ENCODE measurements at places on chromosomes 5 and 9.

GRCh38 chr5:76813982-76814562, 4.8 kb upstream of the F2RL1 start:
- peaks cover 5% of the 10 kb centered on the region for H3K4me1 ChIP-seq
- peaks cover 12% of the 10 kb centered on the region for H3K27me3 ChIP-seq
- no peaks in the 10 kb centered on the region for H3K36me3 ChIP-seq
- no peak overlapping the region for H3K4me3 ChIP-seq
- no peak overlapping the region for H3K27ac ChIP-seq

- H3K4me1 ChIP-seq: no peaks in the 10 kb centered on the region
- no peak for DNase-seq
- H3K27ac ChIP-seq: no peak overlapping the region
These were observed 165.5 kb upstream of the RGS7BP start for GRCh38 chr5:64340293-64340692.

DNA sequence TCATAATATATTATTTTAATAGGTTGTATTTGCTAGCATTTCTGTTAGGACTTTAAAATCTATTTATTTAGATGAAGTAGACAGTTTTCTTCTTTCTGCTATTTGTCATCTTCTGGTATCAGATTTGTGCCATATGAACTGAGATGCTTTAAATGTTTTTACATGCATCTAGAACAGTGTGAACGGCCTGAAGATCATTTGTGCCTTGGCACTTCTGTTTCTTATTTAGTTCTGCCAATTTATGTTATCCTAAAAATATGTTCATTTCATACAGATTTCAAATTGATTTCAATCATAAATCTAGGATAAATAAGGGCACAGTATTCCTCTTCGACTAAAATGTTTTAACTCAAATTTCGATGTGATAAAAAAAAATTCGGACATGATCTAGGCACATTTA, 16.1 kb downstream of the ZBTB34 start:
- DNase-seq: no peak
- H3K27ac ChIP-seq: peak overlapping the region; percentile 29
- peaks cover 15% of the 10 kb centered on the region for H3K36me3 ChIP-seq
- peaks cover 13% of the 10 kb centered on the region for H3K4me1 ChIP-seq
- H3K27me3 ChIP-seq: no peaks in the 10 kb centered on the region

- no peak for DNase-seq
- peaks cover 2% of the 10 kb centered on the region for H3K36me3 ChIP-seq
- H3K27me3 ChIP-seq: peaks cover 3% of the 10 kb centered on the region
These were observed 35.0 kb upstream of the NAA35 start for GRCh38 chr9:85905957-85906356.

DNA sequence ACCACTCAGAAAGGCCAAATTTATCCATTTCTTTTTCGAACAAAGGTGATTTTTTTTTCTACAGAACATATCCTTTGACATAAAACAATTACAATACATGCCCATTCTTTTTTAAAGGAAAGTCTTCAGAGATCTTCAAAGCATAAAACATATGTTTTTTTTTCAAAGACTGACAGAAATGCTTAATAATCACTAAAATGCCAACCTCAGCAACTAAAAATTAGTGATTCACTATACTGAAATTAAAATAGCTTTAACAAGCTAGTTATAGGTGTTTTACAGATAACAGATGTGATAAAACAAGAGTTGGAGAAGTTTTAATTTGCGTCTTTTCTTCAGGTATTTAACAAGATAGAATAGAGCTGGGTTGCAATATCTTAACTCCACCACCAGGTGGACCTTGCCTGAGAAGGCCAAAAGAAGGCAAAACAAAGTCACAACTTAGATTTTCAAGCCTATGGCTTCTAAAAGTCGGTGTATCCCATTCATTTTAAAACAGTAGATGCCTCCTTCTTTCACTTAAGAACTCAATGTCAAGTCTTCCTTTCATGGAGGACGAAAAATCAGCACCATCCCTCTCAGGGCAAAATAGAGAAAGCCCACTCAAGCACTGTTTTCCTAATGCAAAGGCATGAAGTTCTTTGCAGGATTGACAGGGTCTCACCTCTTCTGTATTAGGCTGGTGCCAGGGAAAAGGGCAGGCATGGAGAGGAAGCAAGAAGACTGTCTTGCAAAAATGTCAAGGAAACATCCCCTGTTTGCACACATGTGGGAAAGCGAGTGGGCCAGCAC, 31.1 kb upstream of the CPLX2 start:
- peaks cover 5% of the 10 kb centered on the region for H3K27me3 ChIP-seq
- H3K4me1 ChIP-seq: no peaks in the 10 kb centered on the region
- H3K27ac ChIP-seq: no peak overlapping the region
- no peak for DNase-seq

- H3K4me1 ChIP-seq: peaks cover 24% of the 10 kb centered on the region
- H3K27ac ChIP-seq: peak overlapping the region; percentile 93
- no peak for DNase-seq
- no peaks in the 10 kb centered on the region for H3K27me3 ChIP-seq
- peaks cover 28% of the 10 kb centered on the region for H3K36me3 ChIP-seq
- H3K4me3 ChIP-seq: no peak overlapping the region
These were observed 125.4 kb downstream of the CDC42SE2 start for GRCh38 chr5:131389096-131389868.

GRCh38 chr5:10542055-10542550, 21.8 kb upstream of the ANKRD33B start:
- no peak overlapping the region for H3K4me3 ChIP-seq
- no peak for DNase-seq
- H3K27me3 ChIP-seq: peaks cover 2% of the 10 kb centered on the region
- no peak overlapping the region for H3K27ac ChIP-seq
- no peaks in the 10 kb centered on the region for H3K36me3 ChIP-seq

- peak overlapping the region; percentile 76 for H3K4me3 ChIP-seq
- peaks cover 17% of the 10 kb centered on the region for H3K36me3 ChIP-seq
- DNase-seq: no peak
These were observed 26.5 kb downstream of the B4GALT1 start for GRCh38 chr9:33140401-33141360.

DNA sequence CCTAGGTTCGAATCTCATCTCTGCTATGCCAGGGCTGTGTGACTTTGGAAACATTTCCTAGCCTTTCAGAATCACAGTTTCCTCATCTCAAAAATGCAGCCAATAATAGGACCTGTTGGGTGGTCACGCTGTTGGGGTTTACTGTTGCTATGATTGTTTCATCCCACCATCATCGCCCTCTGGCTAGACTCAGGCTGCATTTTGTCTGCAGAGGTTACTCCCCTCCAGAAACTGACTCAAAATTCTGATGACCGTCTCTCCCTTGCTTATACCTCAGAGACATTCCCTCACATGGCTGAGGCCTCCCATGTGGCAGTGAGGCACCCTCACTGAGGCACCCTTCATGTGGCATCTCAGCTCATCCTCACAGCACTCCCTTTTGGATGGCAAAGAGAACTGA, 61.6 kb downstream of the COL27A1 start:
- no peaks in the 10 kb centered on the region for H3K36me3 ChIP-seq
- H3K27me3 ChIP-seq: no peaks in the 10 kb centered on the region
- no peak overlapping the region for H3K27ac ChIP-seq
- no peak for DNase-seq

GRCh38 chr5:107790671-107791070, 119.9 kb upstream of the EFNA5 start:
- no peak overlapping the region for H3K27ac ChIP-seq
- H3K27me3 ChIP-seq: peaks cover 2% of the 10 kb centered on the region
- no peaks in the 10 kb centered on the region for H3K4me1 ChIP-seq
- no peaks in the 10 kb centered on the region for H3K36me3 ChIP-seq
- no peak for DNase-seq

DNA sequence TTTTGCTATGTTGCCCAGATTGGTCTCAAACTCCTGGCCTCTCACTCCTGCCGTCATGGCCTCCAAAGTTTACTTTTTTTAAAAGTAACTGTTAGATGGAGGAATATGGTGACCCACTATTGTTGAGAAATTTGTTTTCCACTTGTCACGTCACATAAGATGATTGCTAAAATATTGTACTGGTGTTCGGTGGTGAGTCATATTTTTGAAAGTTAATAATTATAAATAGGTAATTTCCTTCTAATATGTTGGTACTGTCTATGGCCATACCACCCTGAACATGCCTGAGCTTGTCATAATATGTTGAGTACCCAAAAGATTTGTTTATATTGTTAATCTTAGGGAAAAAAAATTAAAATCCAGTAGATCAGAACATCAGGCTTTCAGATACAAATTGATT, 22.6 kb downstream of the RMI1 start:
- peaks cover 8% of the 10 kb centered on the region for H3K4me1 ChIP-seq
- H3K27me3 ChIP-seq: no peaks in the 10 kb centered on the region
- no peak overlapping the region for H3K27ac ChIP-seq

DNA sequence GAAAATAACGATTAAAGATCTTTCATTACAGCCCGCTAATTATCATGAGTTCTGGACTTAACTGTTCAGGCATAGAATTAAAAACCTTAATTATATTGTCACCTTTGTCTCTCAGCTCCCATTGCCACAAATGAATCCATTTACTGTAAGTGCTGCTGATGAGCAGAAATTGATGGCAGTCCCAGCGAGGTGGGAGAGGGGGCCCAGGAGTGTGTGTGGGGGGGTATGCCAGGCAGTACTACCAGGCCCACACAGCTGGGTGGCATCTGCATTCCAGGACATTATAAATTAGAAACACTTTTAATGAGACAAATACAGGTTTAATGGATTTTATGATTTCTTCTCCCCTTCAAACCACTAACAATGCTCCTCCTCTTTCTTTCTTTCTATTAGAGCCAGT, 196.0 kb downstream of the MELK start:
- peaks cover 2% of the 10 kb centered on the region for H3K36me3 ChIP-seq
- peaks cover 8% of the 10 kb centered on the region for H3K4me1 ChIP-seq
- no peak for DNase-seq
- H3K27ac ChIP-seq: no peak overlapping the region
- no peak overlapping the region for H3K4me3 ChIP-seq

DNA sequence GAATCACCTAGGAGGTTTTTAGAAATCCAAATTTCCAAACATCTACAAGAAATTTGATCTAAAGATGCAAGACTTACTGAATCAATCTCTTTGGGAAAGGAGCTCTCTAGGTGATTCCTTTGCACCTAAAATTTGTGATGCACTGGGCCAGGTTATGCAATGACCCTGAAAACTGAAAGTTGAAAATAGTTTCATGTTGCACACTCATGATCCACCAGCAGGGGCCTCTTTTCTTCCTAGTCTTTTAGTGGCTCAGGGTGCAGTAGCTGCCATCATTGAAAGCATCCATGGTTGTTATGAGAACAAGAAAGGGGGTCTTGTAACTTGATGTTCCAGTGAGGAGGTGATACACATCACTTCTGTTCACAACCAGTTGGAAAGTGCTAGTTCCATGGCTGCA, 486.8 kb downstream of the PSAT1 start:
- H3K4me1 ChIP-seq: peaks cover 6% of the 10 kb centered on the region
- DNase-seq: no peak
- H3K4me3 ChIP-seq: no peak overlapping the region

- no peaks in the 10 kb centered on the region for H3K36me3 ChIP-seq
- H3K4me3 ChIP-seq: no peak overlapping the region
- H3K27ac ChIP-seq: no peak overlapping the region
- no peak for DNase-seq
- H3K4me1 ChIP-seq: no peaks in the 10 kb centered on the region
These were observed 326.2 kb downstream of the PRR16 start for GRCh38 chr5:120790339-120790738.

DNA sequence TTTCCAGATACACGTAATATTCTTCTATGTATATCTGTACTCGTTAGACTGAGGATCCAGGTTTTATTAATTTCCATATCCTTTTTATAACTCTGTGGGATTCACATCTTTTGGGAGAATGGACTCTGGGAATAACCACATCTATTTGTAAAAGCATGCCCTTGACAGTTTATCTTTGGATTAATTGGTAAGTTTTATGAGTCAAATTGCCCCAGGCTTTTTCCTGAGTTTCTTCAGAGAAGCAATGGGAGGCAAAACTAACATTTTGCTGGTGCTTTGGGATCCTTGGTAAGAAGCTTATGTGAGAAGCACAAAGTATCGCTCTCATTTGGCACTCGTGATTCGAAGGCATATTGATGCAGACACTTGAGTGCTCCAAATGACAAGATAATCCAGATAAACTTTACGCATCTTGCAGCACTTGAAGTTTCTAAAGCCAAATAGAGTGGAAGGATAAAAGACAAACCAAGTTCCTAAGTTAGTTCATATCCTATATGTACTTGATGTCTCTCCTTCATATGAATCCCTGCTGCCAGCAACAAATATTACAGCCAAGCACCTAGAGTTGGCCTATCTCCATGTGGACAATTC, 324.7 kb downstream of the TLE4 start:
- H3K4me3 ChIP-seq: no peak overlapping the region
- no peaks in the 10 kb centered on the region for H3K36me3 ChIP-seq
- H3K27me3 ChIP-seq: no peaks in the 10 kb centered on the region

- H3K27me3 ChIP-seq: no peaks in the 10 kb centered on the region
- no peak overlapping the region for H3K4me3 ChIP-seq
- peaks cover 63% of the 10 kb centered on the region for H3K4me1 ChIP-seq
These were observed 102.2 kb upstream of the CHD1 start for GRCh38 chr5:99030906-99031440.

DNA sequence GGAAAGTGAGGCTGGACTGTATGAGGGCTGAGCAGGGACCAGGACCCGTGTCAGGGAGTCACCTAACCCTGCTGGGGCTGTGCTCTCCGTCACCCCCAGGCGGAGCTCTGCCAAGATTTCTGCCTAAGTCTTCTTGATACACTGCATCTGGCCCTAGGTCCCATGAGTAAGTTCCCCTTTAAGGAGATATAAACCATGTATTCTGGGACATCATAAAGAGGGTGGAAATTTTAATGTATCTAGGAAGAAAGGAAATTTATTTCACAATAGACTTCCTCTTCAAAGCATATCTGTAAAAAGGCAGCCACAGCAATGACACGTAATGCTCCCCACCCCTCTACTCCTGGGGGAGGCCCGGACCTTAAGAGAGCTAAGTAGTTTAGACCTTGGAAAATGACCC, 183.4 kb downstream of the FBXL7 start:
- no peaks in the 10 kb centered on the region for H3K36me3 ChIP-seq
- H3K4me3 ChIP-seq: no peak overlapping the region
- H3K4me1 ChIP-seq: no peaks in the 10 kb centered on the region

GRCh38 chr9:116907989-116908388, 220.9 kb downstream of the TRIM32 start:
- no peak overlapping the region for H3K4me3 ChIP-seq
- H3K27ac ChIP-seq: no peak overlapping the region
- peaks cover 7% of the 10 kb centered on the region for H3K27me3 ChIP-seq

- no peak overlapping the region for H3K4me3 ChIP-seq
- no peaks in the 10 kb centered on the region for H3K27me3 ChIP-seq
- no peaks in the 10 kb centered on the region for H3K4me1 ChIP-seq
- peaks cover 19% of the 10 kb centered on the region for H3K36me3 ChIP-seq
- DNase-seq: no peak
These were observed 50.5 kb upstream of the RFX3 start for GRCh38 chr9:3576328-3576727.

GRCh38 chr9:136848393-136849037, 694 bp upstream of the PHPT1 start:
- H3K36me3 ChIP-seq: peaks cover 2% of the 10 kb centered on the region
- H3K27ac ChIP-seq: peak overlapping the region; percentile 87
- peak; percentile 54 for DNase-seq
